ENCODE measurements at places on chromosomes 1 and 21.

- DNase-seq = no peak
Observed at GRCh38 chr1:4871373-4871772, 217.0 kb downstream of the AJAP1 start.

GRCh38 chr1:94846308-94846707, 26.2 kb downstream of the SLC44A3 start:
- DNase-seq = no peak

DNA sequence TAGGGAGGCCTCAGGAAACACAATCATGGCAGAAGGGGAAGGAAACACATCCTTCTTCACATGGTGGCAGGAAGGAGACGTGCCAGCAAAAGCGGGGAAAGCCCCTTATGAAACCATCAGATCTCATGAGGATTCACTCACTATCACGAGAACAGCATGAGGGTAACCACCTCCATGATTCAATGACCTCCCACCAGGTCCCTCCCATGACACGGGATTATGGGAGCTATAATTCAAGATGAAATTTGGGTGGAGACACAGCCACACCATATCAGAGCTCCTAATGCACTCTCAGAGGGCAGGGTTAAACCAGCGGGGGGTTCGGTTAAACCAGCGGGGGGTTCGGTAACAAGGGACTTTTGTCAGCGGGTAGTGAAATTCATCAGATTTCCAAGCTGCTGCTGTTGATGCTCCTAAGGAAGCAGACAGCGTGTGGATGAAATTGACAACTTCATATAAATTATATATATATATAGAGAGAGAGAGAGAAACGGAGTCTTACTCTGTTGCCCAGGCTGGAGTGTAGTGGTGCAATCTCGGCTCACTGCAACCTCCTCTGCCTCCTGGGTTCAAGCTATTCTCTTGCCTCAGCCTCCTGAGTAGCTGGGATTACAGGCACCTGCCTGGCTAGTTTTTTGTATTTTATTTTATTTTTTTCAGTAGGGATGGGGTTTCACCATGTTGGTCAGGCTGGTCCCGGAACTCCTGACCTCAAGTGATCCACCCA, 4.2 kb downstream of the CSTB start:
- no peak for DNase-seq

GRCh38 chr1:81179242-81179641, 621.5 kb upstream of the ADGRL2 start:
- DNase-seq = no peak

DNA sequence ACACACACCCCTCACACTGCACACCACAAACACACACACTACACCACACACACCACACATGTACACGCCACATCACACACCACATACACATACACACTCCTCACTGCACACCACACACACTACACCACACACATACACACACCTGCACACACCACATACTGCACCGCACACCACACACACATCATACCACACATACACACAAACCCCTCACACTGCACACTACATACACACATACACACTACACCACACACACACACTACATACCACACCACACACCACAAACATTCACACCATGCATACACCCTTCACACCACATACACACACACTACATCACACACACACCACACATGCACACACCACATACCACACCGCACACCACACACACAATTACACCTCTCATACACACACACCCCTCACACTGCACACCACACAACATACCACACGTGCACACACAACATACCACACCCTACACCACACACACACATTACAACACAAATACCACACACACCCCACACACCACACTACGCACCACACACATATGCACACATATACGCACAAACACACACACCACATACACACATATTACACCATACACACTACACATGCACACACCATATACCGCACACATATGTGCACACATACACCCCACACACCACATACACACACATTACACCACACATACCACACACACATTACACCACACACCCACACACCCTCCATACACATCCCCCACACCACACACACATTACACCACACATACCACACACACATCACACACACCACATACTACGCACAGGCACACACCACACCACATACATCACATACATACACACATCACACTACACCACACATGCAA, 29.6 kb downstream of the RAB7B start:
- no peak for DNase-seq

GRCh38 chr1:116169898-116170297, 58.7 kb downstream of the MAB21L3 start:
- no peak for DNase-seq

- DNase-seq = no peak
Observed at GRCh38 chr1:205045146-205045545, 2.1 kb downstream of the CNTN2 start.

- DNase-seq = peak; percentile 12
Observed at GRCh38 chr1:221809091-221810029, 67.5 kb upstream of the DUSP10 start.

DNA sequence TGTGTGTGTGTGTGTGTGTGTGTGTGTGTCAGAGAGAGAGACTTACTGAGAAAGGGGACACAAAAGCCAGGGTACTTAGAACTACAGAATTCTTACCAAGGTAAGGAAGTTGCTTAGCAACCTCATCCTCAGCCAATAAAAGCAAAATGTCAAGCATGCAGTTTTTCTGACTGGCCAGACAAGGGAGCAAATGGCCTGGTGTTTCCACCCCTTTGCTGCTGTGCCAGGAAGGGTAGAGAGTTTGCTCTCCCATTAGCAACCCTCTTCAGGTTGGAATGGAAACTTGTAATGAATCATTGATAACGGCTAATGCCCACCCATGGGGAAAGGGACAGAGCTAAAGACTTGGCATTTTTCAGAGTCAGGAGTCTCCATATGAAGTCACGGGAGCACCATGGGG, 10.6 kb downstream of the RXRG start:
- no peak for DNase-seq

GRCh38 chr1:86823821-86824500, 90.0 kb downstream of the SELENOF start:
- DNase-seq = no peak

- DNase-seq = no peak
Observed at GRCh38 chr1:53731779-53732305, 7.1 kb downstream of the GLIS1 start.

DNA sequence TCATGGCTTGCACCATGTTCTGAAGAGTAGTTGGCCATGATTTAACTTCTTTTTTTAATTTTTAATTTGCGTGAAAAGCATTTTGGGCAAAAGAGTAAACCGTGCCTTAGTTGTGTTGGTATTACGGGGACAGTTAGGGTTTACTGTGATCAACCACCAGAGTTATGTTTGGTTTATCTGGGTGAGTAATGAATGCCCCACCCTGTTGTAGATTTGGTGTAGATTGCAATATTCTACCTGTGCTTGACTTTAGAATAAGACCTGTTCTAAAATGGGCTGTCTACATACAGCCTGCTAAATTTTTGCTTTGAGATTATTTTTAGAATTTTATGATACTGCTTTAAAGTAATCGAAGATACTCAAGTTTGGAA, 1.4 kb downstream of the USP25 start:
- no peak for DNase-seq

- peak; percentile 92 for DNase-seq
Observed at GRCh38 chr1:26744075-26744959, 43.4 kb upstream of the PIGV start.

GRCh38 chr1:96967311-96967710, 245.7 kb downstream of the PTBP2 start:
- no peak for DNase-seq

- DNase-seq = no peak
Observed at GRCh38 chr1:151058692-151059091, 730 bp downstream of the CDC42SE1 start.
